ENCODE measurements at places on chromosomes 11 and 22.

DNA sequence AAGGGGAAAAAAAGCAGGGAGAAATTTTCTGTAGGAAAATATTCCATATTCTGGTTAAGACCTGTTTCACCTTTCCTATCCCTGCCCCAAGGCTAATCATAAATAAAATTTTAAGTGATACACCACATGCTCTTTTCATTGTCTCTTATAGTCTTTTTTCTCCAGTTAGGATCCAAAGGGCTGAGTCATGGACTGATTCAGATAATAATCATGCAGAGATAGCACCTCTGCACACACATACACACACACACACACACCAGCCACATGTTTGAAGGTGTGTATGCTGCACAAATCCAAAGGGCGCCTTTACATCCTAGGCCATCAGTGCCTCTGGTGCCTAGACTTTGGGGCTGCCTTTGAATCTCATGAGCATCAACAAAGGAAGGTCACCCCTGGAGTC lies 35.5 kb upstream of the CWF19L2 start:
- DNase-seq: no peak

DNA sequence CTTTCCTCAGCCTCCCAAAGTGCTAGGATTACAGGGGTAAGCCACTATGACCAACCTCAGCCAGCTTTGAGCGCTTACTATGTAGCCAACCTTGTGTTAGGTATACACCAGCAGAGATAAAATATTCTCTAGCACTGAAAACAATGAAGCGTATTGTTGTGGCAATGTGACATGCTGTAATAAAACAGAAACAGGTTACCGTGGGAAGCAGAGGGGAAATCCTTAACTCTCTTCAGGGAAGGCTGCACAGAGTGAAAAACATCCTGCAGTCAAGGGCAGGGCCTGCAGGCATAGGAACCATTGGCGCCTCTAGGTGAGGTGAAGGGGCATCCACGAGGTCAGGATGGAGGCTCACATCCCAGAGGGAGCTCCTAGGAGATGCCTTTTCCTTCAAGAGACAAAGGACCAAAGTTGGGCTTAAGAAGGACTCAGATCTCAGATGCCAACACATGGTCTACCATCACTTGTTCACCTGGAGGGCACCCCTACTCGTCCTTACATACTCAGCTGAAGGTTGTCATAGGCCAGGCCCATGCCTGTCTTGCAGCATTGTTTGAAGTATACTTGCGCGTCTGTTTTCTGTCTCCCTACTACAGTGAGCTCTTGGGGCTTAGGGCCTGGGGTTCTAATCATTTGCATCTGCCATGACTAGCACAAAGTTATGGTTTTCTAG lies 8.0 kb downstream of the POLD4 start:
- no peak for DNase-seq

DNA sequence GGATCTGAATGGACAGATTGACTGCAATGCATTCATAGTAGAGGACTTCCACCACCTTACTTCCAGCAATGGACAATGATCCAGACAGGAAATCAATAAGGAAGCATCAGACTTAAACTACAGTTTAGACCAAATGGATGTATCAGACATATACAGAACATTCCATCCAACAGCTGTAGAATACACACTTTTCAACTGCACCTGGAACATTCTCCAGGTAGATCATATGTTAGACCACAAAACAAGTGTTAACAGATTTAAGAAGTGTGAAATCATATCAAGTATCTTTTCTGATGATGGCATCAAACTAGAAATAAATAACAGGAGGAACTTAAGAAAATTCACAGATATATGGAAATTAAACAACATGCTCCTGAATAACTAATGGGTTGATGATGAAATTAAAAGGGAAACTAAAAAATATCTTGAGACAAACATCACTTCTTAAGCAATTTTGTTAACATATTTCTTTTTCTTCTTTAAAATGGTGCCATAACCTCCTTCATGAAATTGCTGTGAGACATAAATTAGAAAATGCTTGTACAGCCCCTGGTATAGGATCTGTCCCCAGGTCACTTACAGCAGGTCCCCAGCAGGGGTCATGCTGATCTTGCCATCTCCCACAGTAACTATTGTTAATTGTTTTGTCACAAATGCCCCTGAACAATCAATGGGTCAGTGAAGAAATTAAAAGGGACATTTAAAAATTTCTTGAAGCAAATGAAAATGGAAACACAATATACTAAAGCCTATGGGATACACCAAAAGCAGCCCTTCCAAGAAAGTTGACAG lies 100.0 kb upstream of the OR4B1 start:
- DNase-seq: no peak

- DNase-seq: no peak
Observed at GRCh38 chr11:60781981-60782316, 3.2 kb upstream of the MS4A10 start.

GRCh38 chr11:62580959-62581715 lies 7.4 kb upstream of the EEF1G start:
- no peak for DNase-seq

- DNase-seq: no peak
Observed at GRCh38 chr11:65130631-65131416, 3.5 kb downstream of the SYVN1 start.

- no peak for DNase-seq
Observed at GRCh38 chr22:32044477-32044876, 1.4 kb downstream of the SLC5A1 start.
